Retina (tissue), 1 donor: ENCODE measurements at places on chromosomes 5 and 9.

GRCh38 chr9:92631452-92632343 lies 38.2 kb downstream of the IPPK start:
- DNase-seq: no peak

DNA sequence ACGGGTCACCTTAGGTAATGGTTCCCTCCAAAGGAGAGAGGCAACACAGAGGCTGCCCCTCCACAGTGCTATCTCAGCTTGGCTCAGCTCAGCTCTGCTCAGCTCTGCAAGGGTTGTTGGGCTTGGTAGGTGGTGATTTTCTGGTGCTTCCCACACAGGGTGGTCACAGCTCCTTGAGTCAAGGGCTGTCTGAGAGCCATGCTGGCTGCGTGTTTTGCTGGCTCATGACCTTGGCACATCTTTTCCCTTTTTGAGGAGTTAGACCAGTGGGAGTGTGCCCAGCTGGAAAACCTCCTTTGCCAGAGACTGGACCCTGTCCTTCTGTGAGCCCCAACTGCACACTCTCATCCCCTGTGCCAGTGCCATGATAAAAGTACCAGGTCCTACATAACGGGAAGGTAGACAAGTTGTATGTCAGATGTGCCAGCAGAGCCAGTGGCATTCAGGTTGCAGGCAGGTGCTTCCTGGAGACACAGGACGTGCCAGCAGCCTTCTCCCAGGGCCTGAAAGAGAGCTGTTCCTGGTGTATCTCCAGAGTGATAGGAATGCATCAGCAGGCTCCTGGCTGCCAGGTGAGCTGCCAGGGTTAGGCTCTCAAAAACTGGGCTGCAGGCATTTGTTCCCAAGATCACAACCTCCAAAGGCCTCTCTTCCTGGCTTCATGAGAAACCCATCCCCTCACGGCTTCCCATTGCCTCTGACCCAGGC lies 118.6 kb upstream of the CXCL14 start:
- no peak for DNase-seq

- DNase-seq: peak; percentile 25
These were observed 119.5 kb upstream of the CTNND2 start for GRCh38 chr5:12023614-12024241.

DNA sequence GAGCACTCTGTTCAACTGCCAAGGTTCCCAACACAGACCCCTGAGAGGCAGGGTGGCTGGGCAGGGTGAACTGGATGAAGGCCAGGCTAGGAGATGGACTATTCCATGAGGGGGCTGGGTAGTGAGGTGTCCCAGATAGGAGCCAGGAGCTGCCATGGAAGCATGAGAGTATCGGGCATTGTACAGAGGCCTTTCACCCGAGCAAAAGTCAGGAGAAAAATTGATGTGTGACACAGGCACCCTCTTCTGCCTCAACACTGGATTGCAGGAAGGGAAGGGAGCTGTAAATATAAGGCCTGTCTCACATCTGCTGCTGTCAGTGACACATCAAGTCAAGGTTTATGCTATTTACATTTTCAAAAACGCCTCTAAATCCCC lies 74.6 kb downstream of the UBAP1 start:
- no peak for DNase-seq

DNA sequence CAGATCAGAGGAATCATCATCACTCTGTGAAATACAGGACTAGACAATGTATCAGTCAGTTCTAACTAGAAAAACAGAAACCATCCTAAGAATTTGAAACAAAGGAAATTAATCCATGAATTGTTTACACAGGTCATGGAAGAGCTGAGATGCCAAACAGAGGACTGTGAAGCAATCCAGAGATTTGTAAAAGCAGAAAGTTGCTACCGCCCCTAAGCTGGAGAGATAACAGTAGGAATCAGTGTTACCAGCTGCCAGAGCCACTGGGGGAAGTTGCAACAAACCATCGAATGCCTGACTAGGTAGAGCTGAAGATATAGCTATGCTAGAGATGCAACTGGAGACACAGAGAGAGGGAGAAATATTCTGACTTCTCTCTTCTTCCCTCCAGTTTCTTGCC lies 10.4 kb upstream of the MIER3 start:
- no peak for DNase-seq

GRCh38 chr9:38298503-38298902 lies 94.0 kb upstream of the ALDH1B1 start:
- peak; percentile 64 for DNase-seq

DNA sequence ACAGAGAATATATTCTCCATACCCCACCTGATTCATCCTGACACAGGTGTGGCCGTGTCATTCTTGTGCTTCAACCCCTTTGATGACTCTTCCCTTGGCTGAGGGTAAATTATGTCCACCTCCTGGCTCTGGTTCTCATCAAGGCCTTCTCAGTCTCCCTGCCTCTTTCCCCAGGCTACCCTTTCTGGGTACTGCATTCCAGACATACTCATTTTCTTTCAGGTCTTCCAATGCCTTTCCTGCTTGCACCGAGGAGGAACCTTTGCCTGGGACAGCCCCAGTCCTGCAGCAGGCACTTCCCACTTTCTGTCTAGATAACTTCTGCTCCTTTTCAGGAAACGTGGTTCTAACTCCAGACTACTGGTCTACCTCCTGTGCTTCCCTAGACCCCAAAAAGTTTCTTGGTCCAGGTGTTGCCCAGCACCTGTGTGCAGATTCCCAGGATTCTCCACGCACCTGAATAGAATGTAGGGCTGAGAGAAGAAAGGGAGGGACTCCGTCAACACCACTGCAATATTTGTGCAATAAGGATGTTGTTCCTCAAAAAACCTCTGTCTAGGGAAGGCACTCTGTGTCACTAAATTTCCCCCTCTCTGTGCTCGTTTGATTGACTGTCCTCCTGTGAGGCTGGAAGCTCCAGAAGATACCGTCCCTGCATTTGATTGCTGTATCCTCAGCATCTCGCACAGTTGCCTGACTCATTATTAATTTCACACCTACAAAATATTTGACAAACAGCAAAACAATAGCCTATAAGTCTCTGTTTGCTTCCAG lies 255.4 kb upstream of the NFIL3 start:
- no peak for DNase-seq

DNA sequence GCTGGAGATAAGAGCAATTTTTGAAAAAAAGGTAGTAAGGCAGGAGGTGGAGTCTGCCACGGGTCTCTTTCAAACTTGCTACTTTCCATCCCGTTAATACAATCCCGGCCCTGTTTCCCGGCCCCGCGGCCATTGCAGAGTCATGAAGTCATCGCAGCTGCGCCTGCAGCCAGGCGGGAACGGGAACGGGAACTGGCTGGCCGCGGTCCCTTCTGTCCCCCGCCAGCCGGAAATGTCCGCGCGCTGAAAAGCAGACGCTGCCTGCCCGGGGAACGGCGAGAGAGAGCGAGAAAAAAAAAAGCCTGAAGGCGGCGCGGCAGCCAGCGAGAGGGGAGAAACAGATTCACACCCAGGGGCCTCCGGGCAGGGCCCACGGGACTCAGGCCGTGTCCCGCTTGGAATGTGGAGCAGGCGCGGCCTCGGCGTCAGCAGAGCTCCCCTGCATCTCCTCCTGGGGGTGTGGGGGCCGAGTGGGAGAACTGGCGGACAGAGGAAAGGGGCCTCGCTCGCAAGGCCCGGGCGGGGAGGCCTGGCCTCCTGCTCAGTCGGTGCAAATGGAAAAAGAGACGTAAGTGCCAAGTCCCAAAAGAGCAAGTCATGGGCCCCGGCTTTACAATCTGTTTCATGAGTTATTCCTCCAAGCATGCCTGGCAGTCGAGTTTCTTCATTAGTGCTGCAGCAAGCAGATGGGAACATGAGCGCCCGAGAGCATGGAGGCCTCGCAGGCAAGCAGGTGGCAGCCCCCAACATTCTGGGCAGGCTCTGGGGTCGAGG lies 201.2 kb upstream of the GAS1 start:
- peak; percentile 90 for DNase-seq

DNA sequence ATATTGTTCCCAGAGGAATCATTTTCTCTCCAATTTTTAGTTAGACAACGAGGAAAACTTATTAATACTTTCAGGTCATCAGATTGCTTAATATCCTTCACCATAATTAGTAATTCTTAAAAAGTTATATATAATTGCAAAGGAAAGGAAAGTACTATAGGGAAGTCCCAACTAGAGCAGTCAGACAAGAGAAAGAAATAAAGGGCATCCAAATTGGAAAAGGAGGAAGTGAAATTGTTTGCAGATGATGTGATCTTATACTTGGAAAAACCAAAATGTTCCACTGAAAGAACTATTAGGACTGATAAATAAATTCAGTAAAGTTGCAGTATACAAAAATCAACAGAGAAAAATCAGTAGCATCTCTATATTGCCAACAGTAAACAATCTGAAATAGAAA lies 223.5 kb upstream of the MEF2C start:
- no peak for DNase-seq

GRCh38 chr5:126597156-126597555 lies 2.1 kb upstream of the ALDH7A1 start:
- DNase-seq: no peak

DNA sequence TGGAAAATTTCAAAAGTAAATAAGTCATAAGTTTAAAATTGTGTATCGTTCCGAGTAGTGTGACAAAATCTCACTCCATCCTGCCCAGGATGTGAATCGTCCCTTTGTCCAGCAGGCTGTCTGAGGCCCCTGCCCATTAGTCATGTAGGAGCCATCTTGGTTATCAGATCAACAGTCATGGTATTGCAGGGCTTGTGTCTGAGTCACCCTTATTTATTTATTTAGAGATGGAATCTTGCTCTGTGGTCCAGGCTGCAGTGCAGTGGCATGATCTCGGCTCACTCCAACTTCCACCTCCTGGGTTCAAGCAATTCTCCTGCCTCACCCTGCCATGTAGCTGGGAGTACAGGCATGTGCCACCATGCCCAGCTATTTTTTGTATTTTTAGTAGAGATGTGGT lies 30.2 kb downstream of the ITGA2 start:
- DNase-seq: no peak

DNA sequence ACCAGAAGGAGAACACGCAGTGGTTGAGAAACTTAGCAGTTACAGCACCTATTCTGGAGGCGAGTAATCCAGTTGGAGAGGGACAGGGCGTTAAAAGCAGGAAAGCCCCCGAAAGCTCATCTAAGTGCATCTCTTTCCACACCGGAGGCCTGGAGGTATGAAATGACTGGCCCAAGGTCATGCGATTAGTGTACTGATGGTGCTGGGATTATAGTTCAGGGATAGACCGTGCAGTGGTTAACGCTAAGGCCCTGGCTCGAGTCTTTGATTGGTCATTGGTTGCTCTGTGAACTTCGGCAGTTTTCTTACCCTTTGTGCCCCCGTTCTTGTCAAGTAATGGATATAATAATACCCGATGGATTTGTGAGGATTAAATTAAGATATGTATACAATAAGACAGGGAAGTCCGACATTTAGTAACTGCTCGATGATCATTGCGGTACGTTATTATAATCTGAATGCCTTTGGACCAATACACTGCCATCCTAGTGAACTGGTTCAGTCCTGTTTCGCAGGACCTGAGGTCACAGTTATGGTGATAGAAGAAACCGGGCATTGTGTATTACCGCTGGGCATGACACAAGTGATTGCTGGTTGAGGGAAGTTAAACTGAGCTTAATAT lies 960 bp downstream of the CANX start:
- no peak for DNase-seq

- DNase-seq: no peak
These were observed 44.2 kb upstream of the TENT2 start for GRCh38 chr5:79567926-79568549.

DNA sequence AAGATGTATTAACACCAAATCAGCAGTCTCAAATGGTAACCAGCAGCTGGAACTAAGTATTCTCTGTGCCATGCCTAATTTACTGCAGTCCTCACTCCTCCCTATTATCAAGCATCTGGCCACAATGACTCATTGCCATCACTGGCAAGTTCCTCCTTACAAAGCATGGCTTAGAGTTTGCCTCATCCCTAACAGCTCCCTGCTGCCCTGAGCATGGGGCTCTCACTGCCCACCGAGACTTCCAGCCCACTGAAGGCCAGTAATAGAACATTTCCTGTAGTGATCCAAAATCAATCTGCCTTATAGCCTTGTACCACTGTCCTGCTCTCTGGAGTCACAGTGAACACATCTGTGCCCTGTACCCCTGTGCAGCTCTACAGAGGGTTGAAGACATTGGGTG lies 211.9 kb upstream of the TRIM32 start:
- no peak for DNase-seq

- DNase-seq: no peak
These were observed 56.7 kb upstream of the RAD23B start for GRCh38 chr9:107226421-107226820.

GRCh38 chr5:168697034-168697720 lies 118.0 kb upstream of the PANK3 start:
- no peak for DNase-seq

- DNase-seq: peak; percentile 41
These were observed 1.4 kb upstream of the CERCAM start for GRCh38 chr9:128419061-128419925.

DNA sequence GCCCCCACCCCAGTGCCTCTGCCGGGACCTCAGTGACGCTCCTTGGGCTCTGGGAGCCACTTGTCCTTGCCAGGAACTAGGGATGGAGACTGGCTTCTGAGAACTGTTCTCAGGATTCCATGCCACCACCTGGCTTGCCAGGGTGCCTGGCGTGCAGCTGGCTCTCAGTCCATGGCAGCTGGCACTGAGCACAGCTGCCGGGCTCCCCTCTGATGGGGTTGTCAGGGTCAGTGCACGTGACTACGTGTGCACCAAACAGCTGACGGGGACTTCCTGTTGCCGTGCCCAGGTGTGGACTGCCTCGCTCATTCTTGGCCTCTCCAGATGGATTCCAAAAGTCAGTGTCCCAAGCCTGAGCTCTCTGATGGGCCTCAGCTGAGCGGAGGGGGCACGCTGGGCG lies 9.4 kb downstream of the KCNT1 start:
- DNase-seq: no peak

- DNase-seq: no peak
These were observed 479.5 kb upstream of the PAPPA start for GRCh38 chr9:115674091-115674490.

DNA sequence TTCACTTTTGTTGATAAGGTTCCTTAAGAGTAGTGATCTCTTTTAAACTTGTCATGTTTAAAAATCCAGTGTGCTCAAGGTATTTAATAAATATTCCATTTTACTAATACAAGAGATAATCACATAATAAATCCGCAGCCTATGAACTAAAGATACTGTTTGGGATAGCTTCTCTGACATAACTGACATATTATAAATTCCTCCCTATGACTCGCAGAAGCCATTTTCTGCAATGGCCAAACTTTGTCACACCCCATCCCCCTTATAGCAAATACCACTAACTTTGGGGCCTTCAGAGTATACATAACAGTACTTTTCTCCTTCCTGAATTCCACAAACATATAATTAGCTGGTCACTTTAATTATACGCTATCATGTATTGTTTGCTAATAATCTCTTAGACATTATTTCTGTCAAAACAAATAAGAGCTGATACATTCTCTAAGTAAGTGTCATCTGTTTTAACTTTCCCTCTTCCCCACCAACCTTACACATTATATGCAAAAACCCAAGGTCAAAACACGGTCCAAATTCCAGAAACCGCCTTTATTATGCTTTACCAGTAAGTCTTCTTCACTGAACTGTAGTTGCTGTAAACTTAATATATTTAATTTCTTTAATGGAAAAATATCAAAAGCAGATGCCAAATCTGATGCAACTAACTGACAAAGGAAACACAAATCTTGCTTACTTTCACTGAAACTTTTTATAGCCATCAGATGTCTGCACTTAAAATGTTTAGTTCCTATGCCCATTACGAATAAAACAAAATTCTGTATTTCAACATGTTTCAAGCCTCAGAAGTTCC lies 971 bp downstream of the TMEM267 start:
- no peak for DNase-seq
